ENCODE measurements at places on chromosomes 2 and 18.

GRCh38 chr2:11719230-11719977 is 27.0 kb upstream of the LPIN1 start:
- DNase-seq = peak; percentile 13

- DNase-seq = no peak
Measured at GRCh38 chr2:168006498-168006897, 240.9 kb downstream of the STK39 start.

GRCh38 chr2:61898810-61899209 is 6.7 kb upstream of the COMMD1 start:
- DNase-seq = no peak

DNA sequence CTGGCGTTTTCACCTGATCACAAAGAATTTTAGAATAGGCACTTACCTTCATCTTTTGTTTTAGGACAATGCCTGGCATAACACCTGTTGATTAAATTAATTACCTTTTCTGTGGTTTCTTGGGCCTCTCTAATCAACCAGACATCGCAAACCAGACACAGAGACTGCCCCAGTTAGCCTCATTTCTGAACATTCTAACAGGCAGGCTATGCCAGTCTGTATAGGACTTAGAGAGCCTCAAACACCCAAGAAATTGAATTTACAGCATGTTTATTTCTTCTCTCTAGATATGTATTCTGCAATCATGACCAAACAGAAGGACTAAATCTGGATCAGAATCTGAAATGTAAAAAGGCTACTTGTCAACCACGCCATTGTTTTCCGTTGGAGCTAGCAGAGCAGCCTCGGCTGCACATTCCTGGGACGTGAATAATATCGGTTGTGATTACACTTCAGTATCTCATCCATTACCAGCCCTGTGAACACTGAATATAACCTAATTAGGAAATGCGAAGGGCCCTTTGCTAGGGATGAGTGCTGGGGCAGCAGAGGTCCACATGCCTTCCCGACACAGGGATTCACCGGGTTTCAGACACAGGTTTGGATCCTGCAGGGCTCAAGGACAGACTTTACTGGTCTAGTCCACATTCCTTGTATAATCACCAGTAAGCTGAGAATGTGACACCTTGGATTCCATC is 17.5 kb upstream of the CDC42EP3 start:
- no peak for DNase-seq

GRCh38 chr2:217244815-217245214 is 385.0 kb upstream of the TNP1 start:
- DNase-seq = no peak

GRCh38 chr2:54967759-54968365 is 82.4 kb downstream of the RTN4 start:
- DNase-seq = no peak

DNA sequence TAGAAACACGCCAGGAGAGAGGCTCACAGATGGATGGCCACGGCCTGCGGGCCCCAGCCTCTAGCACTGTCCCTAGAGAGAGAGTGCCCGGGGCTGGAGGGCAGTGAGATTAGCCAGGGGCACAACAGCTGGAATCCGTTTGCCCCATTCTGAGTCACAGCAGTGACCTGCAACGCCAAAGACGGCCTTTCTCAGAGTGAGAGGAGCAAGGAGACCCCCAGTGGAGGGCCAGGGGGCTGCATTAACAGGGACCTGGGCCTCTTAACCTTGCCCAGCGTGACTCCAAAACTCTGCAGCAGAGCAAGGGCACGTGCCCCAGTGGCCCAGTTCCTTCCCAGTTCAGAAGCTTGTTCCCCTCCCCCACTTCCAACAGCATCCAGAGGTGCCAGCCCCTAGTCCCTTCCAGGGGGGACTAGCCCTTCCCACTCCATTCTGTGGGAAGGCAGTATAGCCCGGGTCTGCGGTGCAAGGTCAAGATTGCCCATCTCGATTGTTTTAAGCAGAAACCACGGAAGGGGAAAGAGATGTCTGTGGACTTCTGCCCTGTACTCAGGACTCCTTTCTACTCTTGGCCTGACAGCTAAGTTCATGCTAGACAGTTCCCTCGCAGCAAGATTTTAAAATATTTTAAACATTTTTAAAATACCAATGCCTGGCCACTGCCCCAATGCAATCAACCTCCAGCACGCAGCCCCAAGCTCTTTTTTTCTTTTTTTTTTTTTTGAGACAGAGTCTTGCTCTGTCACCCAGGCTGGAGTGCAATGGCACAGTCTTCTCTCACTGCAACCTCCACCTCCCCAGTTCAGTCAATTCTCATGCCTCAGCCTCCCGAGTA is 50.9 kb upstream of the BIN1 start:
- DNase-seq = no peak

DNA sequence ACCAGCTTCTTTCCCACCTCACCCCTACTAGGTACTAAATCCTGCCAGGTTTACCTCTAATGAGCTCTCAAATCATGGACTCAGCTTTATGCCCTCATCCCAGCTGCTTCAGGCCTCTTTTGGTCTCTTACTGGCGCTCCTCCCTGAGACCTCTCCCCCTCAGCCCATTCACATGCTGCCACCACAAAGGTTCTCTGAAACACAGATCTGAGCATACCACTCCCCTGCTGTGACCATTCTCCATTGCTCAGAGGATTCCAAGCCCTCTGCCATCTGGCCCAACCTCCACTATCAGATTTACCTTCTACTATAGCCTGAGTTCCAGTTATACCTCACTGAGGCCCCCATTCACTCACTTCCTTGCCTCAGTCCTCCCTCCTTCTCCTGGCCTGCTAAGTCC is 174.8 kb downstream of the ANKRD44 start:
- no peak for DNase-seq

- no peak for DNase-seq
Measured at GRCh38 chr2:172896661-172897081, 161.0 kb downstream of the RAPGEF4 start.

DNA sequence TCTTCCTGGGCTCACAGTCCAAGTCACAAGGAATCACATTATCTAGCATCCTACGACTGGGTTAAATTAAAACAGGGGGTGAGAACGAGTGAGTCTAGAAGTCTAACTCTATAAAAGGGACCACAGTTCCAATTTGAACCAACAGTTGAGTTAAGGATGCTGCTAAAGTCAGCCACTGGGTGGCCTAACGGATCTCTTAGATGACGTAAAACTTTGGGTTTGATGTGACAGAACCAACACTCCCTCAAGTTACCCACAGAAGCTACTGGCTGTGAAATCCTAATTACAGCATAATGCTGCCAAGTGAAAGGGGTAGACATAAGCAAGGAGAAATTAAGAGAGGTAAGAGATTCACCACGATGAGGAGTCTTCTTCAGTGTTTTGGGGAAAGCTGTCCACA is 32.7 kb upstream of the RUFY4 start:
- DNase-seq = no peak

DNA sequence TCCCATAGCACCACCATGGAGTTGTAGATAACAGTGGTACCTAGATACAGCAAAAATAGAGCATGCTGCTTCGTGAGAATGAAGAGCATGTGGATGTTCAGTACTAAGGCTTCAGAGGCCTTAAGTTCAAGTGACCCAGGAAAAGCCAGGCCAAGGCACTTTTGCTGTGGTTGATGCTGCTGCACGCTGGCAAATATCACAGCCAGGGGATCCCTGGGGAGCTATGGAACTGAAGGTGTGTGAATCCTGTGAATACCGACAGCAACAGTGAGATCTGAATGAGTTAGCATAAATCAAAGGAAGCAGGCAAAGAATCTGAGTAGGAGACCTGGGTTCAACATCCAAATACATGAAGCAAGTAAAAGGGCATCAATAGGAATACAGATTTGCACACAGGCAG is 158.6 kb upstream of the THUMPD2 start:
- DNase-seq = no peak

DNA sequence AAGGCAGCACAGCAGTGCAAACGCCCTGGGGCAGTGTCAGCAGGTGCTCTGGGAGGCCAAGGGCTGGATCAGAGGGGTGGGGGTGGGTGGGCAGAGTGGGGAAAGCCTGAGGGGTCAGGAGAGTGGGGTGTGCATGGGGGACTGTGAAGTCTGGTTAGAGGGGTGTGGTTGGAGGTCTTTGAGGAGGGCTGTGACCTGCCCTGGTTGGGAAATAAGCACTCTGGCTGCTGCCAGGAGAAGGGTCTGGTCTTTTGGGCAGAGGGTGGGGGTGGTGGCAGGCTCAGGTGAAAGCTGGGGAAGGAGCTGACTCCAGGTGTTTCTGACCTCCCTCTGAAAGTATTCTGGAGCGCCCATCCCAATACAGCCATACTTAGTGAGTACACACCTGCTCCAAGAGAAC is 4.2 kb downstream of the ALPI start:
- no peak for DNase-seq

- no peak for DNase-seq
Measured at GRCh38 chr2:120463527-120463926, 117.6 kb downstream of the INHBB start.

DNA sequence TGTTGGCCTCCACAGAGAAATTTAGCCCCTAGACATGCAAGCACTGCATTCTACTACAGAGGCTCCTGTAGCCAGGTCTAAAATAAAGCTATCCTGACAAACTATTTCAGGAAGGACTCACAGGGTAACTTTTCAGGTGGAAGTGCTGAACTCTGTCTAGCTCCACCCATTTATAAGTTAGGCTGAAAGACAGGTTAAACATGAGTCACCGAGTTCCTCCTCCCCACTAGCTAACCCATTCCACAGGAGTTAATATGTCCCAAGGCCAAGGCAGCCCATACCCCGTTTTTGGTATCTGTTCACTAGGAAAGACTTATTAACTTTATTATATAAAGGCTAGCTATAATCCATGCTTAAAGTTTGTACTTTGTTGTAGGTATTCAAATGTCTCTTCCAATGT is 3.5 kb downstream of the CWC22 start:
- no peak for DNase-seq

- no peak for DNase-seq
Measured at GRCh38 chr2:100615471-100615870, 52.7 kb downstream of the PDCL3 start.

GRCh38 chr2:66305718-66306117 is 129.2 kb upstream of the MEIS1 start:
- DNase-seq = peak; percentile 64

DNA sequence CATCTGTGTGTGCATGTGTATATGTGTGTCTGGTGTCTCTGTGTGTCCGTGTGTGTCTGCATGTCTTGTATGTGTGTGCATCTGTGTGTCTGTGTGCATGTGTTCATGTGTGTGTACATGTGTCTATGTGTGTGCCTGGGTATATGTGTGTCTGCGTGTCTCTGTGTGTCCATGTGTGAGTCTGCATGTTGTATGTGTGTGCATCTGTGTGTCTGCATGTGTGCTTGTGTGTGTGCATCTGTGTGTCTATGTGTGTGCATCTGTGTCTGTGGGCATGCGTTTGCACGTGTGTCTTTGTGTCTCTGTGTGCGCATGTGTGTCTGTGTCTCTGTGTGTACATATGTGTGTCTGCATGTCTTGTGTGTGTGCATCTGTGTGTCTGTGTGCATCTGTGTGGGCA is 207.7 kb downstream of the TNS1 start:
- no peak for DNase-seq

DNA sequence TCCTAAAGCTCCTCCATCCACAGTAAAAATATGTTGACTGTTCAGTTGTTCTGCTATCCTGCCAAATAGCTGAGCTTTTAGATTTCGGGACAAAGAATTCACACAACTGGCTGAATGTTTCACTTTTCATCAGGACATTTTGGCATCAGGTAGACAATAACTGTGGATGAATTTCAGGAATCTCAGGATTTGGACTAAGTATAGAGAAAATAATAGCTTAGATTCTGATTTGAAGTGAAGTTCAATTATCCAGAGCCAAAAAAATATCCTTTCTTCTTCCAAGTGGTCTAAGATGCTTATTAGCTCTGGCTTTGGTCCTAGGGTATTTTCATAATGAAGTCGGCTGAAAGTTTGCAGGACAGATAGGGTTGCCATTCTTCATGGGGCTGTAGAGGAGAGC is 16.1 kb downstream of the KCNE4 start:
- DNase-seq = no peak

DNA sequence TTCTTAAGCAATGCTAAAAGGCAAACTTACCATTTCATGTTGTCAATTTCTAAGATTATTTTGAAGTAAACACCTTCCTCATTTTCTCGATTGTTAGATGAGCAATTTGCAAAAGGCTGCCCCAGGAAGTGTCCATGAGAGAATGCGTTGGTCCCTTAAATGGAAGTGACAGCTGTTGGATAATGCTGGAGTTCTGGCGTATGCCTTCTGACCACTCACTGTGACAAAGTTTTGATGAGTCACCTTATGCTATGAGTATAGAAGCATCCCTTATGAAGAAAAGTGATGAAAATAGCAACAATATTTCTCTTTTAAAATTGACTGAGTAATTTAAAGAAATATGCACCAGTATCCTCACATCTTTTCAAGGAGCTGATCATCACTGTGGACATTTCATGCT is 1497.5 kb downstream of the DPP10 start:
- no peak for DNase-seq

GRCh38 chr2:135072125-135072997 is 20.3 kb downstream of the RAB3GAP1 start:
- DNase-seq = no peak

DNA sequence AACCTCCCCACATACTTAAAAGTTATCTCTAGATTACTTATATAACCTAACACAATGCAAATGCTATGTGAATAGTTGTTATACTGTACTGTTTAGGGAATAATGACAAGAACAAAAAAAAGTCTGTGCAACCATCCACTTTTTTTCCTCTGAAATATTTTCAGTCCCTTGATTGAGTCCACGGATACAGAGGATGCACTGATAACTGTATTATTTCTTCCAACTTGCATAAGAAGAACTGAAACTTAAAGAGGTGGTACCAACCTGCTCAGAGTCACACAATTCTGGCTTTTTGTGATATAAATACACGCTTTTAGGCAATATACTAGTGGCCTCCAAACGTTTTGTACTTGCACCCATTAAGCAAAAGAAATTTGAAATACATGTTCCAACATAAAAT is 1.4 kb downstream of the SMC6 start:
- DNase-seq = no peak

- DNase-seq = no peak
Measured at GRCh38 chr2:53234548-53234903, 533.1 kb upstream of the CHAC2 start.

- DNase-seq = no peak
Measured at GRCh38 chr2:69034845-69035244, 21.9 kb downstream of the ANTXR1 start.

DNA sequence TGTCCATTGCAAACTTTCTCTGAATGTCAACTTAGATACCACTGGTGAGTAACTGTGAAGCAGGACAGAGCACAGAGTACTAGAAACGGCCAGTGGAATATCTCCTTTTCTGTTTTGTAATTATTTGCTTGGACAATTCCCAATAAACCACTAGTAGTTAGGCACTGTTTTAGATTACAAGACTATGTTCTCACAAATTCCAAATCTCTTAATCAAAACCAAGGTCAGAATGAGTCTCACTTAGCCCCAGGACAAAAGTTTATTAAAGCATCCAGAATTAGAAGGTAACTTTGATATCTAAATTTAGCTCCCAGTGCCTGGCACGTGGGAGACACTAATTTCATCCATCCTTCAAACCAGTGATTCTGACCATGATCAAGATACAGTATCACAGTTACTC is 89.0 kb downstream of the ZNF521 start:
- DNase-seq = no peak

GRCh38 chr2:160399880-160400279 is 93.7 kb downstream of the RBMS1 start:
- no peak for DNase-seq
